NCI-H1436 (cell line): ENCODE measurements at places on chromosomes 7 and 10.

- DNase-seq: no peak
Observed at GRCh38 chr7:157484411-157485081, 147.7 kb downstream of the DNAJB6 start.

- DNase-seq: no peak
Observed at GRCh38 chr10:58554316-58554715, 41.6 kb downstream of the BICC1 start.

DNA sequence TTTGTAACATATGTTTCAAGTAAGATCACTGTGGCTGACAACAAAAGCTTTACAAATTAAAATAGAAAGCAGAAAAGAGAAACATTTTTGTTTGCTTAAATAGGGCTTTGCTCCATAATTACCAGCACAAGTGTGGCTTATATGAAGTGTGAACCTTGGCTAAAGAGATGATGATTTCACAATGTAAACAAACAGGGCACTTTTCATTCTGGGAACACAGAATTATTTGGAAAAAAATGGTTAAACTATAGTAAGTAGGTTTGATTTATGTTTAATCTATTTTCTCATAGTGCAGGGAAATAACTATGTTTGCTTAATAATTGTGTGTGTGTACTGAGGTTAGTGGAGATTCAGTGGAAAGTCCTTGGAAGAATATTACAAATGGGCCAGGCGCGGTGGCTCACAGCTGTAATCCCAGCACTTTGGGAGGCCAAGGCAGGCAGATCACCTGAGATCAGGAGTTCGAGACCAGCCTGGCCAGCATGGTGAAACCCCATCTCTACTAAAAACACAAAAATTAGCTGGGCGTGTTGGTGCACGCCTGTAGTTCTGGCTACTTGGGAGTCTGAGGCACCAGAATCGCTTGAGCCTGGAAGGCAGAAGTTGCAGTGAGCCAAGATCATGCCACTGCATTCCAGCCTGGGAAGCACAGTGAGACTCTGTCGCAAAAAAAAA lies 19.1 kb upstream of the OTUD1 start:
- no peak for DNase-seq

GRCh38 chr7:39594988-39595620 lies 28.3 kb upstream of the RALA start:
- no peak for DNase-seq

- peak; percentile 69 for DNase-seq
Observed at GRCh38 chr10:25068152-25069058, 52.0 kb downstream of the THNSL1 start.

DNA sequence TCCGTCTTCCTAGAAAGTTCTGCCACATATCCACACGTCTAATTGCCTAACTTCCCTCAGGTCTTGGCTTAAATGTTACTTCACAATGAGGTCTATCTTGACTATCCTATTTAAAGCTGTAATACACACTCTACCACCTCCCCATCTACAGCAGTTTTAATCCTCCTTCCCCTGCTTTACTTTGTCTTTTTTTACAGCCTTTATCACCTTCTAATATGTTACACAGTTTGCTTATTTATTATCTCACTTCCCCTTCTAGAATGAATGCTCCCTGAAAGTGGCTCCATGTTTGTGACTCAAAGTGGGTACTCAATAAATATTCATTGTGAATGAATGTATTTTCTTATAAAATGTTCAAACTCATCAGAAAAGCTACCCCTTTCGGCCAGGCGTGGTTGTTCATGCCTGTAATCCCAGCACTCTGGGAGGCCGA lies 13.6 kb upstream of the MICU1 start:
- DNase-seq: no peak

DNA sequence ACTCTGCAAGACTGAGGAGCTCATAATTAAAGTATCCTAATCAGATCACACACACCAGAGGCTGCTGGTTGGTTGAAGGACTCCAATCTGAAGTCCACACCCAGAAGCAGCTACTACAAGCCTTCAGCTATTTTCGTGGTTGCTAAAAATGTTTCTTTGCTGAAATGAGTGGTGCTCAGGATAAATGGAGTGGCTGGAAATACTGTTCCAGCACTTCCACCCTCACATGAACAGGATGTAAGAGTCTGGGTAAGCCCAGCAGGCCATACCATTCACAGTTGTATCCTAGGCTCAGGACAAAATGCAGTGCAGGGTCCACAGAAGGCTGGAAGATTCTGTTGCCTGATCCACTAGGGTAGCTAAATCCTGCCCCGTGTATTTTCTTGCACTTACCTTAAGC lies 34.1 kb downstream of the AFAP1L2 start:
- no peak for DNase-seq

- DNase-seq: peak; percentile 92
Observed at GRCh38 chr7:23105644-23106056, at the start of gene KLHL7. Gene KLHL7, plus strand, starts transcription at chr7:23105785. Its CDS starts 242 bp downstream, at chr7:23106027.

GRCh38 chr7:21352540-21353387 lies 75.1 kb upstream of the SP4 start:
- no peak for DNase-seq
